Nucleus accumbens (tissue), 56 donors: ENCODE measurements at places on chromosomes 4 and X.

- DNase-seq = no peak
Observed at GRCh38 chrX:125093852-125094251, 225.8 kb upstream of the TEX13C start.

DNA sequence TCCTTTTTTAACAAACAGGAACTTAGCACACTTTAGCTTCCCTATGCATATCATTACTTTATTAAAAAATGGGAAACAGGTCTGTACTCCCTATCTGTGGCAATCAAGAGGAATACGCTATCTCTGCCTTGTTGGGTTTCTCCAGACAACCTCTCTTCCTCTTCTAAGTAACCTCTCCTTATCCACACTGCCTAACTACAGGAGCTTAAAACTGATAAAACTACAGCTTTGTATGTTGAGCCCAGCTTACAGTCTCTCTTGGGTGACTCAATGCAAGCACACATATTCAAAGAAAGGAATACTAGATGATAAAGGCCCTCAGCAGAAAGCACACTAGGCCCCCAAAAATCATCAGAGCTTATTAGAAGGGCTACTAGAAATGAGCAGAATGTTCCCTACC, 8.9 kb downstream of the NUP62CL start:
- DNase-seq = no peak

- no peak for DNase-seq
Observed at GRCh38 chr4:133623847-133624246, 474.8 kb downstream of the PCDH10 start.

GRCh38 chr4:153834901-153835300, 46.0 kb upstream of the SFRP2 start:
- DNase-seq = no peak

DNA sequence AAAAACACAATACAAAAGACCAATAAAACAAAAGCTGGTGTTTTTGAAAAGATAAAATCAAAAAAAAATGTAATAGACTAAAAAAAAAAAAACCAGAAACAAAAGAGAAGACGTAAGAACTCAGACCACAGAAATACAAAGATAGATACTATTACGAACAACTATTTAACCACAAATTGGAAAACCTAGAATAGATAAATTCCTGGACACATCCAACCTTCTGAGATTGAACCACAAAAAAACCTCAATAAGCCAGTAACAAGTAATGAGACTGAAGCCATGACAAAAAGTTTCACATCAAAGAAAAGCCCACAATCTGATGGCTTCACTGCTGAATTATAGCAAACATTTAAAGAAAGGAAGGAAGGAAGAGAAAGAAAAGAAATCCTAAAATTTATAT, 16.2 kb downstream of the RCHY1 start:
- DNase-seq = no peak

DNA sequence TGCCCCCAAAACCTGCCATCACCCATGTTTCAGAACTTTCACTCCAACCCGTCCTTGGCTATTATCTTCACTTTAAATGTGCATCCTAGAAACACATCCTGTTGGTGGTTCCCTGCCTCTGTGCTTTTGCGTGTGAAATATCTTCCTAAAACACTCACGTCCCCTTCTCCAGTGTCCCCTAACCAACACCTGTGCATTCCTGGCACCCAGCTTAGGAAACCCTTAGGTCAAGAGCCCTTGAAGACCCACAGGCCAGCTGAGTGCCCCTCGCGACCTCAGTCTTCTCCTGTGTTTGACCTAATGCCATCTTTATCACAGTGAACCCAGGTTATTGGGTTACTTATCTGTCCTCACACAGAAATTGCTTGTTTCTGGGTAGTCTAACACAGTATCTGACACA, 117.6 kb downstream of the STK32B start:
- DNase-seq = no peak

DNA sequence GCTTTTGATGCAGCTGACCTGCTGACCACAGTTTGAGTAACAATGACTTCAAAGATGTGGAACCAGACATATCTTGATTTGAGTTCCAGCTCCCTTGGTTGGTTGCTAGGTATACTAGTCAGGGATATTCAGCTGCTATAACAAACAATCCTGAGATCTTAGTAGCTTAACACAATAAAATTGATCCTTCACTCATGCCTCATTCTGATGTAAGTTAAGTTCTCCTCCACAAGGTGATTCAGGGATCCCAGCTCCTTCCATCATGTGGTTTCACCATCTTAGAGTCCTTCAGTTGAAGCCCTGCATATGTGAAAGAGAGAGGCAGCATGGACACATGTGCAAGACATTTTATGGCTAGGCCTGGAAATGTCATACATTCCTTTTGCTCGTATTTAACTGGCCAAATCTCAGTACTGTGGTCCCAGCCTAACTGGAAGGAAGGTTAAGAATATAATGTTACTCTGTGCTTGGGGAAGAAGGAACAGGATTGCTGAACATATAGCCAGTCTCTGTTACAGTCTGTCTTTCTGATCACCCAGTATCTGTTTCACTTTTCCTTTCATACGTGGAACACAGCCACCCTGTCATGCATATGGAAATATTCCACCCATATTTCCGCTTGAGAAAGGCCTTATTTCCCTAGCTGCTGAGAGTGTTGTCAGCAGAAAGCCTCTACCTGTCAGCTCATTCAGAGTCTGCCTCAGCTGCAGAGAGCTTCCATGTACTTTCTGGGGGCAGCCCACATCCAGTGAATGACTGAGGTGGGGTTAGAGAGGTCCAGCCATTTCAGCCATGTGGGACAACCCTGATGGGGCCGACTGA, 7.1 kb downstream of the SMIM9 start:
- no peak for DNase-seq

GRCh38 chrX:46918434-46918833, 6.2 kb downstream of the JADE3 start:
- no peak for DNase-seq
